T-helper 1 cell (primary cell): ENCODE measurements at places on chromosomes 2 and 18.
A peak's percentile ranks its signal among the peaks of the same experiment; 100 is the strongest.

DNA sequence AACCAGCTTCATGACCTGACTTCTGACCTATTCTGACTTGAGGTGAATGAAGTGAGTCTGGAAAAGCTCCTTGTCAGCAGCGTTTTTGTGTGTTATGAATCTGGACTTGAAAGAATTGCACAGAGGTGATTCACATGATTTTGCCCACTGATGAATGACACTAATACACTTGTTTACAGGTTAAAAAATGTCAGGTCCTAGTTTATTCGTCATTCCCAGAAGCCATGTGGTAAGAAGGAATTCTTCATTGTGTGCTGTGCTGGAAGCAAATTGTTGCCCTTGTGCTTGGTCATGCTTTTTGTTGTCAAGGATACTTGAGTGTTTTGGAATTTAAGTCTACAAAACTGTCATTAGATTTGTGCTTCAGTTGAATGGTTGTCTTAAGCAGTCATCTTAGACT is 15.5 kb downstream of the SEC11C start:
- DNase-seq = no peak

GRCh38 chr2:91477731-91478672 is 2786.5 kb downstream of the RPIA start:
- DNase-seq = no peak

GRCh38 chr2:74457549-74458131 is 598 bp upstream of the WBP1 start:
- DNase-seq = peak; percentile 71

GRCh38 chr2:102063487-102063911 is 71.7 kb downstream of the IL1R2 start:
- no peak for DNase-seq

DNA sequence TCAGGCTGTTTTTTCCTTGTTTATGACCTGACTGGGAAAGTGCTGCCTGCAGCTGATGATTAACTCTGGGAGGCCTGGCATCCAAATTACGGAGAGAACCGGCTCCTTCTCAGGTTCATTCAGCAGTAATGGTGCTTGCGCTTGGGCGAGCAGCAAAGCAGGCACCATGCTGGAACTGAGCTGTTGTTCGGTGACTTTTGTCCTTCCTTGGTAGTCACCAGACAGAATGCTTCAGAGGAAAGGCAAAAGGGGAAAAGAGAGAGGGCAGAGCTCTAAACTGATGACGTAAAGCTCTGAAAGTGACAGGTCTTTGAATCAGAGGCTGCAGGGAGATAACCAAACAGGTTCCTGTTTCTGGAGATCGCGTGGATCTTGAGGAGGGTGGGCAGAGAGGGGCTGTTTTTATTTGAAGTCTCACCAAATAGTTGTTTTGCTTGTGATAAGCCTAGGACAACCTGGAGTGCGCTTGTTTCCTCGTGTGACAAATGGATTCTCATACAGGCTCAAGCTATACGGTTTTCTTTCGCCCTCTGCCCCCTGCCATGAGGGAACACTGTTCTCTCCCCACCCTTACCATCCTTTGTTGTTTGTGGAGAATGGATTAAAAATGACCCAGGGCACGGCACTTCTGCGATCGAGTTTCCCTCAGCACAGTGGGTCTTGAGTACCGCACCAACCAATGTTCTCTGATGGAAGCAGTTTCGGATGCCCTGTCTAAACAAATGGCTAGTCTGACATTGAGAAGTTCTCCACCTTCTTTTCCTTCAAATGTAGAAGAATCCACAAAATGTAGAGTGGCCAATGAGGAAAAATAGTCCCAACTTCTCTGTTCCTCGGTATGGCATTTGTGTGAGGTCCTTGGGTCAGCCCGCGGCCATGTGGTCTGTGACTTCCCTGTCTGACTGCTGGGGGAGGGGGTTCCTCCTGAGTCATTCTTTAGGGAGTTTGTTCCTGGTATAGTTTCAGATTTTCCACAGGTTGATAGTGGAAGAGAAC is 1.3 kb downstream of the RASGRP3 start:
- DNase-seq = no peak

DNA sequence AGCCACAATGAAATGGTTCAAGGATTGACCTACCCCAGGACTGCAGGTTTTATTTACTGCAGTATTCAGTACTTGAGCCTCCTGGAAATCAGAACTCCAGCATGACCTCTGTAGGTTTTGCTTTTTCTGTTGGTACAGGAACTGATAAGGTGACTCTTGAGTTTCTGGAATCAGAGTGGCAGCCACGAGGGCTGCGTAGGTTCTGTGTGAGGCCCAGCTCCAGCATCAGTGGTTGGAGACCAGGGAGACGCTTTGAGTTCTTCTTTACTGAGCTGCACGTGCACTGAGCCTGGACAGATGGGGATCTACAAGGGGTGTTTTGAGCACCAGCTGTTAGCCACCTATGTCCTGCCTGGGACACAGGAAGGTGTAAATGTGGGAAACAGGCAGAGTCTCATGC is 222.7 kb upstream of the EPAS1 start:
- no peak for DNase-seq

DNA sequence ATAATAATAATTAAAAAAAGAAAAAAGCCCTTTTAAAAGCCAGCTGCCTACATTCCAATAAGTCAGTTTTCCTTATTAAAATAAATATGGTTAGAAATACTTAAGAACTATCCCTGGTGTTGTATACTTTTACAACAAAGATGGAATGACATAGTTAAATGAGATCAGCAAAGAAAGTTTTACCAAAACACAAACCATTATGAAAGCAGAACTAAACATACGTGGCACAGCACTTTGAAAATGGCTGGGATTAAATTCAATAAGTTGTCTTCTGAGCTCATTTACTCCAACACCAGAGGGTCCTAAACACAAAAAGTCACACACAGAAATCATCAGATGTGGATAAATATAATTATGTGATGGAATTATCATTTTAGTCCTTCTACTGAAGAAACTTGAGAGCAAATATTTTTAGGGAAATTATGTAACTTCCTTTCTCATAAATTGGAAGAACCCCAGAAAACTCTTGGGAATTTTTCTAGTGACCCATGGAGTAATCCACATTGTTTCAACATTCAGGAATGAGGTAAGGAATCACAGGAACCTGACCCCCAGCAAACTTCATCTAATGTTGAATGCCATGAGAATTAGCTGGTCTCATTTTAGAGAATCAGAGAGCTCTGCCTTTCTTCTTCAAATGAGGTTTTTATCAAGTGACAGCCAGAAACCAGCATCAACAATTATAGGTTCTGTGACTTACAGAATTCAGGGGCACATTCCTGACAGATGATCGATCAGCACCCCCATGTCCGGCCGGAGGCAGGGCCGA is 11.5 kb upstream of the TMEM237 start:
- no peak for DNase-seq

- DNase-seq = no peak
These were observed 96.6 kb downstream of the FMNL2 start for GRCh38 chr2:152431370-152432098.

GRCh38 chr2:214052235-214052634 is 358.6 kb upstream of the VWC2L start:
- no peak for DNase-seq

GRCh38 chr2:106956879-106957278 is 70.9 kb upstream of the ST6GAL2 start:
- DNase-seq = no peak

- peak; percentile 96 for DNase-seq
These were observed 22.9 kb upstream of the DARS1 start for GRCh38 chr2:136008205-136008865.
